IgD-negative memory B cell (primary cell): ENCODE measurements at places on chromosomes 1 and 21. TPM values are rescaled to one million over a fixed set of nuclear protein-coding genes. Genes with fewer than 3 reads are reported as not detected.

ANGPTL7 gene
- not detected for polyA plus RNA-seq

VWA5B1 gene
- not detected for polyA plus RNA-seq

DIRAS3 gene
- polyA plus RNA-seq, result not detected

CTSK gene
- polyA plus RNA-seq, result 1.0 TPM

CD48 gene
- 129 TPM for polyA plus RNA-seq

LAMC2 gene
- not detected for polyA plus RNA-seq

KRTAP8-1 gene
- polyA plus RNA-seq, result not detected

NHLH1 gene
- polyA plus RNA-seq, result not detected

ARID4B gene
- polyA plus RNA-seq, result 66.2 TPM

TDRD5 gene
- polyA plus RNA-seq, result not detected

AIM2 gene
- polyA plus RNA-seq, result 187 TPM

FCRL6 gene
- polyA plus RNA-seq, result 2.1 TPM

BTF3L4 gene
- 60.1 TPM for polyA plus RNA-seq

GPR37L1 gene
- polyA plus RNA-seq, result 0.11 TPM

IFFO2 gene
- polyA plus RNA-seq, result 1.5 TPM

RNASEL gene
- 8.9 TPM for polyA plus RNA-seq

SLAMF8 gene
- not detected for polyA plus RNA-seq

GLIS1 gene
- polyA plus RNA-seq, result not detected
